NB4 (cell line): ENCODE measurements at places on chromosomes 6 and 20.
A peak's percentile ranks its signal among the peaks of the same experiment; 100 is the strongest.

- DNase-seq, result no peak
These were observed 365.1 kb upstream of the SOX4 start for GRCh38 chr6:21228411-21228810.

DNA sequence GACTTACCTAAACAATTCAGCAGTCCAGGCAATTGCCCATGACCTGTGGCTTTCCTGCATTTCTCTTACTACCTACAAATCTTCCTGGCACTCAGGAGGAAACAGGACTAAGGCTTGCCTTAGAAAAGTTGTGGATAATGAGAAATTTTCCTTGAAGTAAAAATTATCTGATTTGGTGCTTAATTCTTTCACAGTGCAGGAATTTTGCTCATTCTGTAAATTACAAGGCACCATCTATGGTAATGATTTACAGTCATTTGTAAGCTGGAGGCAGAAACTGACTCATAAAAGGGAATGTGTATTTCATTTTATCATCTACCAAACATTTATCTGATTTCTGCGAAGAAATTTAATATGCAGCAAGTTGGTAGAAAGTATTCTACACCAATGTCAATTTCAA, 211.5 kb upstream of the FKBP1C start:
- DNase-seq, result no peak

GRCh38 chr6:11714116-11714797, 64.3 kb downstream of the ADTRP start:
- DNase-seq, result no peak

- no peak for DNase-seq
These were observed 40.5 kb upstream of the ZBTB24 start for GRCh38 chr6:109523478-109523877.

GRCh38 chr6:119032428-119032827, 46.0 kb downstream of the FAM184A start:
- no peak for DNase-seq

DNA sequence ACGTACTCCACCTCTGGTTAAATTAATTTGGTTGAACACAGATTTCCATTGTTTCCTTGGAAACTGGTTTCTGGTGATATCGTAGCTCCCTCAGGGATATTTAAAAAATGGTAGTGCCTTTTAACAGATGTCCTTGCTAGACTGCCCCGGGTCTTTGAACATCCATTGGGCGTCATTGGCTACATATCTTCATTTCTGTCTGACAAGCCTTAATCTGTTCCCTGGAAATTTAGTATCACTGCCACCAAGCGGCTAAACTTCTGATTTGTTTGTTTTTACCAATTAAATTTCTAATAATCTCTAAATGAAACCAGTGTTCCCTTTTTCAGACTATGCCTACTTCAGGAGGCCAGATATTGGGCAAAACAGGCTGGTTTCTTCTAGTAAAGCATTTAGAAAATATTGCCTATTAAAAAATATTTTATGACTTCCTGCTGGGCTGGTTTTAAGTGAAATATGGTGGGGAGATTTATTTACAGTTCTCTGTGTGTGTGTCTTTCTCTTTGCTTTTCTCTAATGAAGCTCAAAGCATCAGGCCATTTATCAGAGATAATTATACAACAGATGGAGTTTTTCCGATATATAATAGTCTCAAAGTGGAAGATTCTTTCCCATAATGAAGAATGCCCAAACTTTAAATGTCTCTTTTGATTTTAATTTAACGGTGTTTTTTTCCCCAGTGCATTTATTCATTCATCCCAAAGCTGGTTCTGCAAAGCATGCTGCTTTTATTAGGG, 249.5 kb downstream of the ZFAND3 start:
- no peak for DNase-seq

DNA sequence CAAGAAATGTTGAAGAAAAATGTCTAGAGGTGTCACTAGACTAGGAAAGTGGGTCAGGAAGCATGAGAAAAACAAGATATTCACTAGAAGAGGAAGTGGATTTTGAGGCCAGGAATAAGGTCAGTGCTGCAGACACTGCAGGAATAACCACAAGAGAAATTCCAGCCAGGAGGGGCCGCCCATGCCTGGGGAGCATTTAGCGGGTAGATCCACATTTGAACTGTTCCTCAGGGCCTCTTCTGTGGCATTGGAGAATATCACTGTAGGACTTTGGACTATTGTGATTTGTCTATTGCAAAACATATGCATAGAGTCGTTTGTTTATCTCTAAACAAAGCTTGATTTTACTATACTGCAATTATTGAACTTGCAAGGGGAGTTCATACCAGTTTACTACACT, 49.6 kb upstream of the CCDC28A start:
- DNase-seq, result peak; percentile 34

- DNase-seq, result no peak
These were observed 36.9 kb downstream of the E2F3 start for GRCh38 chr6:20438462-20439070.

DNA sequence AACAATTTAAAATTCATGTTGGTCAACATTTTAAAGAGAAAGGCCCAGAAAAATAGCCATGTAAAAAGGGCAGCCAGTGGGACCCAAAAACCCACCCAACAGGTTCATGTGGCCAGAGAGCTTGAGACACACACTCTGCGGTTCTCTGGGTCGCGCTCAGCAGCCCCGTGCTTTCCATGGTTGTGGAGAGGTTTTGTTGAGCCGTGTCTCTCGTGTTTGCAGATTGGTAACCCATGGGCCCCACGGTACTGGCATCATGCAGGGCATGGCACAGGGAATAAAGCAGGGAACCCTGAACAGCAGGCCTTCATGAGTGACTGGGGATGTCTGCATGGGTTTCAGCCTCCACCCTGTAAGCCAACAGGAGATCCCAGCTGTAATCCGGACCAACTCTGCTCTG, 127.7 kb upstream of the CST7 start:
- no peak for DNase-seq

- DNase-seq, result no peak
These were observed 3.9 kb upstream of the BPIFA2 start for GRCh38 chr20:33163856-33164762.

- no peak for DNase-seq
These were observed 91.6 kb downstream of the PSMG4 start for GRCh38 chr6:3350252-3350796.

DNA sequence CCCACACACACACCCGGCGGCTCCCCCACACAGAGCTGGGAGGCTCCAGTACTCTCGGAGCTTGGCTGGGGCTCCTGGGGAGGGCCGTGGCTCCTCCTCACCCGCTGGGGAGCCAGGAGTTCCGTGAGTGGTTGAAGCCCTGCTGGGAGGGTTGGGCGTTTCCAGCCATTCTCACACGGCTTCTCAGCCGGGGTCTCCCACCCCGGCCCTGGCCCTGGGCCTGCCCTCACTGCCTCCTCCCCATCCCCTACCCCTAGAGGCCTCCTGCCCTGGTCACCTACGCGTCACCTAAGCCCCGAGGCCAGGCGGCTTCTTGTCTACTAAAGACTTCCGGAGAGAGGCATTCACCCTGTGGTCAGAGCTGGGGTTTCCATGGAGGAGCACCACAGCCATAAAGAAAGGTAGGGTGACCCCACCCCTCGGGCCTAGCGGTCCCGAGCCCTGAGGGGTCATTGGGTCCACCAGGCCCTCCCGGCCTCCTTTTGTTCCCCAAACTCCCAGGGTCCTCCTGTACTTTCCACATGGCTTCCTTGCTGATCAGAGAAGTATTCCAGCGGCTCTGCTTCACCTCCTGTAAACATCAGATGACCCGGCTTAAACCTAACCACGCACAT, 99.3 kb downstream of the TTLL2 start:
- DNase-seq, result no peak

DNA sequence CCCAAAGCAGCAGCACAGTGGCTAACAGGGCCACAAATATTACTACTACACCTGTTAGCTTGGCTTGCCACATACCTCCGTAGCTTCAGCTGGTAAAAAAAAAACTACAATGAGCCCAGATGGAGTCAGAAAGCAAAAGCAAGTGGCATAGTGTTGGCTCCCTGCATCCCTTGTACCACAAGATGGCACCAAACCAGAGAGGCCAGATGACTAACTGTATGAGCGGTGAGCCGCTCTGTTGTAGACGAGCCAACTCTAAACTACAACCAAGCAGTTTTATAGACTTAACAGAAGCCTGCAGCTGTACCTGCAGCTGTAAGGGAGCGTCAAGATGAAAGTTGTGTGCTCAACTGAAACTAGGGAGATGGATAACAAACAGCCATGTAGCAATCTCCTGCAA, 84.5 kb upstream of the MCHR2 start:
- peak; percentile 30 for DNase-seq

GRCh38 chr20:3929713-3930060, 40.5 kb downstream of the PANK2 start:
- DNase-seq, result no peak

GRCh38 chr6:2441601-2442475, 196.4 kb upstream of the GMDS start:
- no peak for DNase-seq

GRCh38 chr6:124670801-124671200, 291.4 kb upstream of the RNF217 start:
- no peak for DNase-seq

- no peak for DNase-seq
These were observed 16.4 kb downstream of the SLCO4A1 start for GRCh38 chr20:62658593-62659178.

GRCh38 chr20:24753130-24753529, 195.9 kb upstream of the CST7 start:
- DNase-seq, result no peak

GRCh38 chr6:74857157-74857556, 348.7 kb downstream of the COL12A1 start:
- no peak for DNase-seq

- no peak for DNase-seq
These were observed 1.4 kb downstream of the FAM83B start for GRCh38 chr6:54847799-54848597.

DNA sequence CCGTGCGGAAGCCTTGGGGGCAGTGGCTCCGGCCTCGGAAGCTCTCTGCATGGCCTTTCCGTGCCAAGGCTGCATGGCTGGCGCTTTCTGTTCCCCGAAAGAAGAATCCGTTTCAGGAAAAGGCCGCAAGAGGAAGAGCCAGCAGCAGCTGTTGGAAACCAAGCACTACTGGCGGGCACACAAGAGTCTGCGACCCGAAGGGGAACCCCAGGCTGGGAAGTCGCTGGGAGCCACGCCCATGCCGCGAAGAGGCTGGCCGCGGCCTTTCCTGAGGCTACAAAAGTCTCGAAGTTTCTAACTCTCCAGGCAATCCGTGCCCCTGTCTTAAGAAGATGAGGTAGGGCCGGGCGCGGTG, at the start of gene CGAS:
TSS of gene CGAS (minus strand) at position 191 of the 355 bp plus-strand sequence. CDS start at position 75, 116 bp downstream.
- DNase-seq, result peak; percentile 93
